Fibroblast of skin of left biceps (primary cell): ENCODE measurements at places on chromosomes 13 and 19.

- no peak for DNase-seq
Observed at GRCh38 chr13:82010780-82011179, 1669.9 kb upstream of the SPRY2 start.

- peak; percentile 55 for DNase-seq
Observed at GRCh38 chr19:55283548-55284377, at the start of gene BRSK1. Gene BRSK1 (plus strand): TSS chr19:55283997. CDS start chr19:55284443, 446 bp downstream.

DNA sequence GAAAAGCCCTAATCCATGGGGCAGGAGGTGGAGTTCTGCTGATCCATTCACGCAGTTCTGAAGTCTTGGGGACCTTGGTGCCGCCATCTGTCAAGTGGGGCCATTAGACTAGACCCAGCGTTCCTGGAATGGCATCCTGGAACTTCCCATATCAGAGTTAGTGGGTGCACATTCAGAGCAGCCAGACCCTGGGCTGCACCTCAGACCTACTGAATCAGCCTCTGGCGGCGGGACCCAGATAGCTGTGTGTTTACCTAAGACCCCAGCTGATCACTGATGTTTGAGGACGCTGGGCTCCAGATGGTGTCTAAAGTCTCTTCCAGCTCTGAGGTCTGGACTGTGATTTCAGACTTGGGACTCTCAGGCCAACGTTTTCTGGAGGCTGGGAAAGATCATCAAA, 12.8 kb downstream of the POP4 start:
- no peak for DNase-seq

- DNase-seq, result no peak
Observed at GRCh38 chr19:40341601-40342482, 6.4 kb downstream of the C19orf47 start.

- DNase-seq, result no peak
Observed at GRCh38 chr19:29574510-29574909, 31.6 kb upstream of the POP4 start.

DNA sequence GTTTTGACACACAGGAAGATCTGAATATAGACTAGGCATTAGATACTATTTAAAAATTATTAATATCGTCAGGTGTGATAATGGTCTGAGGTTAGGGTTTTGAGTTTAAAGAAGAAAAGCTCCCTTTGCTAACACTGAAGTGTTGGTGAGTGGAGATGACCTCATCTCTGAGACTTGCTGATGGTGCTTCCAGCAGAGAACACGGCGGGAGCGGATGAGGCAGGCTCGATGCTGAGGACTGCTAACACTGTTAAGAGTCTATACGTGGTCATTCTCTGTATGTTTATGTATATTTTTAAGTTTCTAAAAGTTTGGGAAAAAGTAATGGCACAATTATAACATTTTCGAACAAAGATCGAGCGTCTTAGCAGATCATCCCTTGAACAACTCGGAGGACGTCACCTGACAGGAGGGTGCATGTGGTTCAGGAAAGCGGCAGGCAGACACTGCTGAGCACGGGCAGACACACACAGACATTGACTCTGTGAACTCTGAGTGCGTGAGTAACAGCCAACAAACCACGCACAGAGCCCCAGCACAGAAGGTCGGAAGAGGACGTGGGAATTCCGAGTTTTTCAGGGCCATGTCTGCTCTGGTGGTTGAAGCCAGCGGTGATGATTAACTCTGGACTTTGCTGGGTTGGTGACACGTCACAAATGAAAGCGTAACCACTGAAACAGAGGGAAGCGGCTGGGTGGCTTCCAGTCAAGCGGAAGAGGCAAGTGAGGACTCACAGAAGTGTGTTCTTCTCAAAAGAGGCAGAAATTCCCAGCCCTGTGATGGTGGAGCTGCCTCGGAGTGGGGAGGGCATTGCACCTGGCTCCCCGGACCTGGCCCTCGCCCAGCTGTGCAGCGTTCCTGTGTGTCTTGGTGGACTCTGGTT, 91.9 kb upstream of the TEX29 start:
- DNase-seq, result no peak

- no peak for DNase-seq
Observed at GRCh38 chr13:45434556-45435371, 16.6 kb upstream of the SLC25A30 start.

GRCh38 chr19:10625003-10625761, at the start of gene SLC44A2:
Gene SLC44A2 (plus strand): TSS chr19:10625553. CDS start chr19:10625634, 81 bp downstream.
- DNase-seq, result no peak

DNA sequence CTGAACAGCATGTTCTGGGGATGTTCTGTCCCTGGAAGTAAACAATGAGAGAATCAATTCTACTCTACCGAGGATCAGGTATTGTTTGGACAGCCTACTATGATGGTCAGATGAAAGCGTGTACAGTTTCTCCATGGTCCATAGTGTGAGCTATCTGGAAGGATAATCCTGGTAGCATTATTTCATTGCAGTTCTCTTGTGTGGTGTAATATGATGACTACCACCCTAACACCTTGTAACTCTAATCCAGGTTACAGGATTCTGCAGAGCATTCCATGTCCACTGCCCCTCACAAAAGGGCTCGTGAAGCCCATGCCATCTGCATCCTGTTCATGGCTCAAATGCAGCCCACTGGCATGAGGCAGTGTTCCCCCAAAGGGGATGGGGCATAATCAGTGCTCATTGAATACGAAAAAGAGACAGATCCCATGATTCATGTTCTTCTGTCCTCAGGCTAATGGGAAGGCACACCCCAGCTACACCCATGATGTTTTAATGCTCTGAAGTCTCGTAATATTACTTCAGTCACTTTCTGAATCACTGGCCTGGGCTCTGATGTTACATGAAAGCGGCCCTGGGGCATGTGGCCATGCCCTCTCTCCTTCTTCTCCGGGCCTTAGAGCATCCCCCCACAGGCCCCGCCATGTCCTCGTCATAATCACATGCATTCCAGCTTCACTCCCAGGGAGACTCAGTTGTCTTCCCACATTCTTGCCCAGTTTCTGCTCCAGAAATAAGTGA, 68.4 kb downstream of the HSPH1 start:
- no peak for DNase-seq

- DNase-seq, result no peak
Observed at GRCh38 chr13:26074706-26075105, 22.9 kb upstream of the SHISA2 start.

GRCh38 chr13:51978796-51979556, 32.3 kb downstream of the ATP7B start:
- DNase-seq, result no peak

GRCh38 chr19:14871619-14872230, 14.2 kb downstream of the OR7A17 start:
- no peak for DNase-seq

DNA sequence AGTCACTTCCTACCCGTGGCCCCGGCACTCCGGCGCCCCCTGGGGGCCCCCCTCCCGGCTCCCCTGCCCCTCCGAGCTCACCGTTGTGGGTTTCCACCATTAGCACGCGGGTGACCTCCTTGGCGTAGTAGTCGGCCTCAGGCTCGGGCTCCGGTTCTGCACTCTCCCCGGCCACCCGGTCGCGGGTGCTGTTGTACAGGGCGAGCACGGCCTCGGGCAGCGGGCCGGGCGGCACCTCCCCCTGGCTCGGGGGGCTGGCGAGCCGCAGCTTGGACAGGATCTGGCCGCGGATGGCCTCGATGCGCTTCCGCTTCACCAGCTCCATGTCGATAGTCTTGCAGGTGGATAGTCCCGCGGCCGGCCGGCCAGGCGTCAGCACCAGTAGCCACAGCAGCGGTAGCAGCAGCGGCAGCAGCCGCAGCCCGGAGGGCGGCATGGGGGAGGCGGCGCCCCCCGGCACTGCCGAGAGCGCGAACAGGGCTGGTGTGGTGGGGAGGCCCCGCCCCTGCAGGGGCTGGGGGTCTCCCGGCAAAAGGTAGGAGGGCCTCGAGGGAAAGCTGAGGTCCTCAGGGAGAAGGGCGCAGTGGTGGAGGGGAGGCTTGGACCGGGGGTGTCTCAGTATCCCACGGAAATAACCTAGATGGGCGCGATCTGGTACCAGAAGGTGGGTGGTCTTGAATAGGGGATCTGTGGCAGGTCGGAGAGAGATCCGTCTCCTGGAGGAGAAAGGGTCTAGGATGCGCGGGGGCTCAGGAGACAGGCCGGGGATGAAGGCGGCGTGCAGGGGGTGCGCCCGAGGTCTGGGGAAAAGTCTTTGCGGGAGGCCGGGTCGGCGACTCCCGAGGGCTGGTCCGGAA, 885 bp downstream of the TGFB1 start:
- DNase-seq, result no peak

GRCh38 chr13:110942248-110942981, 27.5 kb upstream of the ANKRD10 start:
- no peak for DNase-seq

DNA sequence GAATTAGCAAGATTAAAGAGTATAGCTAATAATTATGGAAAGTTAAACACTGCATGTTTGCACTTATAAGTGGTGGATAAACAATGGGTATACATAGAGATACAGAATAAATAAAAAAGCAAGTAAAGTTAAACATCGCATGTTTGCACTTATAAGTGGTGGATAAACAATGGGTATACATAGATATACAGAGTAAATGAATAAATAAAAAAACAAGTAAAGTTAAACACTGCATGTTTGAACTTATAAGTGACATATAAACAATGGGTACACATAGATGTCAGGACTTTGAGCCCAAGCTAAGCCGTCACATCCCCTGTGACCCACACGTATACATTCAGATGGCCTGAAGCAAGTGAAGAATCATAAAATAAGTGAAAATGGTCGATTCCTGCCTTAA, 1533.3 kb upstream of the SPRY2 start:
- no peak for DNase-seq

GRCh38 chr13:61187471-61187870, 228.2 kb downstream of the PCDH20 start:
- no peak for DNase-seq

- DNase-seq, result no peak
Observed at GRCh38 chr19:14093117-14093823, 2.7 kb upstream of the SAMD1 start.

GRCh38 chr19:2536461-2536860, 60.5 kb downstream of the GADD45B start:
- DNase-seq, result no peak

- DNase-seq, result no peak
Observed at GRCh38 chr19:4434391-4434790, 23.2 kb downstream of the UBXN6 start.

DNA sequence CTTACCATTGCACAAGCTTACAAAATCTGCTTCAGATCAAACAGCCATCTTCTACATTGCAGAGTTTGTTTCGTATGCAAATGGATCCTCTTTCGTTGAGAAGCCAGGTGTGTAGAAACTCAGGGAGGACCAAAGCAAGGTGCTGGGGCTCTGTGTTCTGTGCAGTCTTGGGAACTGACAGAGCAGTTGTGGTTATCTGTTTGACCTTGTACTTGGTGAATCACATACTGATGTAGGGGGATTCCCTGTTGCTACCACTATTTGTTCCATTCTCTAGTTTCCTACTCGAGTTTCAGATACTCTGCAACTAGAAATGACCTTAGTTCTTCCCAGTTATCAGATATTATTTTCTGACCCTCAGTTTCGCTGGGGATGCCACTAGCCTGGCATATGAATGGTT, 95.2 kb upstream of the CLDN10 start:
- DNase-seq, result no peak

DNA sequence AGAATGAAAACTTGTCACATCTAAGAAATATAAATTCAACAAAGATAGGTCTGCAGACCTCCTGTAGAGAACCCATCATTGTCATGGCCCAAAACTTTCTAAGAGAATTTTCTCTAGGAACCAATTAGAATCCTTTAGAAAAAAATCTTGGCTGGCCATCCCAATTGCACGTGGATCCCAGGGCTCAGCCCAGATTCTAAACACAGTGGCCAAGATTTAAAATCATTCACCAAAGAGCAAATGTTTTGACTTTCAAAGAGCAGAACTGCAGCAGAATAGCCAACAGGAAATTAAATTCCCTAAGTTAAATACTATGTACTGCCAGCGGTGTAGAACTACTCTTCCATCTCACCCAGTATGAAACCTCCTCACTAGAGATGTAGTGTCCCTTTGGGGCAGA, 21.3 kb downstream of the IPO5 start:
- no peak for DNase-seq

DNA sequence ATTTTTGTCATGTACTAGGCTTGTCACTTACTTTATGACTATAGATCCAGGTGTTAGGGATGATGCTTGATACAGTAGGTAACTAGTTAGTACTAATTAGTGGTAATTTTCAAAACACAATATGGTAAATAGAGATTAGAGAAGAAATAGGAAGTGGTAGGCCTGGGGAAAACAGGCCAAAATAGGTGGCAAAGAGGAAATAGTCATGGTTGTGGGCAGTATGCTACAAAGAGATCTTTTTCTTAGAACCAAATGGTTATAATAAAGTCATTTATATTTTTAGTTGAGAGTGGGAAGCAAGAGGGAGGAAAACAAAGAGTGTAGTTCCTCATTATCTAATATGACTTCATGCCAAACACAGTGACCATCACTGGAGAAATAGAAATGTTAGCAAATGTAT, 9.1 kb upstream of the VWA8 start:
- DNase-seq, result no peak

DNA sequence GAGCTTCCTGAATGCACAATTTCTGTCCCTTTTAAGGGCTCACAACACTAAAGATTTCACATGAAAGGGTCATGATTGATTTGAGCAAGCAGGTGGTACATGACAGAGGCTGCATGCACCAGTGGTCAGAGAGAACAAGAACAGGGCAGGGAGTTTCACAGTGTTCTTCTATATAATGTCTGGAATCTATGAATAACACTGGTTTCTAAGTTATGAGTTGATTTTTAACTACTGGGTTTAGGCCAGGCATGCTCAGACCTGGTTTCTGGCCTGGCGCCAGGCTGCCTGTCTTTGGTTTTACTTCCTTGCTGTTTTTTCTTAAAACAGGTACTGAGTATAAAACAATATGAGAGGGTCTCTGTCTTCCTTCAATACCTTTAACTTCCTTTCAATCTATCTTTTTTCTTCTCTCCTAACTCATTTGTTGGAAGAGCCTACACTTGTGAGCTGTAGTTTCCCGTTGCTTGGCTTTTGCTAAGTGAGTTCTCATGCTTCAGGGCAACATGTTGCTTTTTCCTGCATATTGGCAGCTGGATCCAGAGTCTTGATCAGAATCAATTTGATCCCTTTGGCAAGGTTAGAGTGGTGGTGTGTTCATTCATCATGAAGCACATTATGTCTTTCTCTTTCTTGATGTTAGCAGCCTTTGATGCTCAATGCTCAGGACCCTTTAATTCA, 38.5 kb upstream of the FGF14 start:
- DNase-seq, result no peak

GRCh38 chr13:113969973-113970611, 3.8 kb downstream of the C13orf46 start:
- DNase-seq, result no peak

- no peak for DNase-seq
Observed at GRCh38 chr19:46840498-46840942, 10.1 kb downstream of the AP2S1 start.

- DNase-seq, result no peak
Observed at GRCh38 chr13:51873837-51874236, 12.1 kb downstream of the CCDC70 start.

- DNase-seq, result no peak
Observed at GRCh38 chr13:40639221-40639681, 27.2 kb downstream of the FOXO1 start.

- DNase-seq, result peak; percentile 75
Observed at GRCh38 chr19:1239796-1240737, 1.5 kb upstream of the ATP5F1D start.
